Cortex of kidney (tissue), 1 donor: ENCODE measurements at places on chromosomes 3 and 15.

DNA sequence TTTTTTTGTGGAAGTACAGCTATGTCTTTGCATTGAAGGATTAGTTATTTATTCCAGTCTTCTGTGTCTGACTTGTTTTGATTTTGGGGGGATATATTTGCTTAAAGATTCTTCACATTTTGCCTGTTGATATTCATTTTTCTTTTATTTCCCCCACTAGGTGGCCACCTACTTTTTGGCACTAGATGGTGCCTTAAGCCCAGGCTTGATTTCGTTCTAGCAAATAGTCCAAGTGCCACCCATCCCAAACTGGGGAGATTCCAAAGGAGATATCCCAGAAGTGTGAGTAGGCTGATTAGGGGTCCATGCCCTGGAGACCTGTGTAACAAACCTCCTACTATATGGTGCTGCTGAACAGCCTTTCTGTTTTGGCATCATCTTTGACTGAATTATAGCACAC is 80.0 kb upstream of the SPATA16 start:
- no peak for DNase-seq

- no peak for DNase-seq
Observed at GRCh38 chr3:99970198-99970597, 144.1 kb downstream of the FILIP1L start.

DNA sequence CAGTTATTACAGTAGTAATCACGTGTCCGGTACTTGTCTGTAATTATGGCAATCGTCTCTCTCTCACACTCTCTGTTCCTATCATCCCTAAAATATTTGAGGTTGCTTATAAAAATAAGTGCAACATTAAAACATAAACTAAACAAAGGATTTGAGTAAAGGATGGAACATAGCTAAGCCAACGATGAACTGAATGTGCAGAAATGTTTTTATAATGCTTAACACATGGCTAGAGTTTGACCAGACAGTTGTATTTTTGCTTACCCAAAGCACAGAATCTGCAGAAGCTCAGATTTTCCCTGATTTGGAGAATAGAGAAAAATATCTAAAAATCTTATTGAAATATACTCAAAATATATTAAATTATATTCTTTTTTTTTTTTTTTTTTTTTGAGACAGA is 1030.9 kb downstream of the NAALADL2 start:
- DNase-seq: no peak

- DNase-seq: no peak
Observed at GRCh38 chr3:13364602-13365271, 55.4 kb downstream of the NUP210 start.

DNA sequence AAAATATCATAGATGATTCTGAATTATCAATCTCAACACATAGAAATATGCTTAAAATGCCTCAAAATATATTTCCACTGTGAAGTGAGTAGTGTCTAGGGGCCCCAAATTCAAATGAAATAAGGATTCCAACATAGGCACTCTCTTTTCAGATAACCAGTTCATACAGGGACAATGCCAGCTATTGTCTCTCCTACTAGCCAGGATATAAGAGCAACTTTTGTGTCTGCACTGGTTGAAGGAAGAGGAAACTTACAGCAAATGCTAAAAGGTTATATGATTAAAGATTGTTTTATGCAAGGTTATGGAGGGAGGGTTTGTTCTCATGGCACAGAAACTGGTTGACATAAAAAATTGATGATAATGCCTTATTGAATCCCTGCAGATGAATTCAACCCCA is 579.4 kb upstream of the ALCAM start:
- no peak for DNase-seq

- no peak for DNase-seq
Observed at GRCh38 chr3:57512166-57512565, 32.0 kb downstream of the DNAH12 start.

DNA sequence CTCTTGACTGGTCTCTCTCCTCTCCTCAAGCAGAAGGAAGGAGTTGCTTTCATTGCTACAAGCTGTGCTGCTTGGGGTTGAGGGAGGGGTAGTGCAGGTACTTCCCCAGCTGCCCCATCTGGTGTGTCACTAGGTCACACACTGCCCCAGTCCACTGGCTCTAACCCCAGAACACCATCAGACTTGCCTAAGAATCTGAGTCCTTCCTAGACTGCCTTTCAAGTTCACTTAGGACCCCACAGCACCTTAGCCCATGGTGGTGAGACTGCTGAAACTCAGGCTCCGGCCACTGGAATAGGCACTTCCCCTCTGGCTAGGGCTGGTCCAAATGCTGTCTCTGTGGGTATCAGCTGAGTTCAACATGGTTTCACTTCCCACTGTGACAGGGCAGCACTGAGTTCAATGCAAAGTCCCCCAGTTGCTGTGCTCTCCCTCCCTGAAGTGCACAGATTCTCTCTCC is 279.7 kb upstream of the GOLGA6L4 start:
- no peak for DNase-seq

- DNase-seq: no peak
Observed at GRCh38 chr3:95184038-95184437, 1121.2 kb downstream of the NSUN3 start.

GRCh38 chr3:37904601-37905000 is 42.9 kb downstream of the CTDSPL start:
- DNase-seq: no peak

DNA sequence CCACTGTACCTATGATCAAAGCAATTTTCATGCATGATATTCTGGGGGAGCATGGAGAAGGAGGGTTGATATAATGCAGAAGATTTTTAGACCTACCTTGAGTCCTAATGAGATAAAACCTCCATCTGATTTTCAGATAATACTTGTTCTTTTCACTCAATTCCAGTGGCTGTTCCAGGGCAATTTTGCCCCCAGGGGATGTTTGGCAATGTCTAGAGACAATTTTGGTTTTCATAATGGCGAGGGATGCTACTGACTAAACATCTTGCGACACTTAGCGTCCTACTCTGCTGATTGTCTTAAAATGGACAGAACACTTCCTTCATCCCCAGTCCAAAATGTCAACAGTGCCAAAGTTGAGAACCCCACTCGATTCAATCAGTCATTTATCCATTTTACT is 26.6 kb downstream of the AGBL1 start:
- no peak for DNase-seq

DNA sequence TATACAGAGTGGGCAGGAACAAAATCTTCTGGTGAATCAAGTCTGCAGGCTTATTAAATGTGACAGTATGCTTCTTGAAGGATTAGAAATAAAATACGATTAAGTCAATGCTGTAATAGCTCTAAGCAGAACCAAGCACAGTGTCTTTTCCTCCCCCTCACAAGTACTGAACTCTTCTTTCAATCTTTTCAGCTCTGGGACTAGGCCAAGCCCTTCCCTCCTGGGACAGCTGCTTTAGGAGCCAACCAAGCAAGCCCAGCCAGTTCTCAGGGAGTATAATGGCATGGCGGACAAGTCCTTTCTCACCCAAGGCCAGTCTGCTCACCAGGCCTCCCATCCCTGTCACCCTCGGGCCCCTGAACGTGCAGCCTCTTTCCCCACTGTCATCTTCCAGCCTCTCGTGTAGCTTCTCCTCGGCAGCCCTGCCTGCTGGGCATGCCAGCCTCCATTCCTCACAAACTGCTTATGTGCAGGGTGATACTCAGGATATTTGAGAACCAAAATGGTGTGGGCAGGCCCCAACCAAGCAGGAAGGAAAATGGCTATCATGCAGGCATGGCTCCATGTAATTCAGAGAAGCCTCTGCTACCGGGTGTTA is 8.4 kb upstream of the PPP1R2 start:
- no peak for DNase-seq

DNA sequence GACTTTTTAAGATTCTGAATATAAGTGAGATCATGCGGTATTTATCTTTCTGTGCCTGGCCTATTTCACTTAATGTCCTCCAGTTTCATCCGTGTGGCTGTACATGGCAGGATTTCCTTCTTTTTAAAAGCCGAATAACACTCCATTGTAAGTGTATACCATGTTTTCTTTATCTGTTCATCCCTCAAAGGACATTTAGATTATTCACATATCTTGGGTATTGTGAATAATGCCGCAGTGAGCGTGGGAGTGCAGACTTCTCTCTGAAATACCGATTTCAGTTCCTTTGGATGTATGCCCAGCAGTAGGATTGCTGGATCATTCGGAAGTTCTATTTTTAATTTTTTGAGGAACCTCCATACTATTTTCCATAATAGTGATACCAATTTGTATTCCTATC is 136.1 kb downstream of the APBA2 start:
- DNase-seq: no peak

- DNase-seq: no peak
Observed at GRCh38 chr15:76772776-76773175, 132.4 kb downstream of the SCAPER start.

DNA sequence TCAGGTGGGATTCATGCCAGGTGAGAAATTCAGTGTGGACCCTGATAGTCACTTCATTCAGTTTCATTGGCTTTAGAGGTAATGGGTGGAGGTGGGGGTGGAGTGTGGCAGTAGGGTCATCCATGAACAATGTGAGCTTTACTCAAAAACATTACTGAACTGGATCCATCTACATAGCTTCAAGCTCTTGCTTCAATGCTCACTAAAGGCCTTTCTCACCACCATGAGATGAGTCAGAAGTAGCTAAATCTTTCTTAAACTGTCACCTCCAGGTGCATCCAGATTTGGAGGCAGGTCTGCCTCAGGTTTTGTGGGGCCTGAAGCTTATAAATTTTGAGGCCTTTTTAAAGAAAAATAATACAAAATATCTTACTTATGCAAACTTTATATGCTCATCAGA is 363.6 kb downstream of the CHST2 start:
- DNase-seq: no peak

GRCh38 chr3:184737641-184738505 is 26.0 kb upstream of the MAGEF1 start:
- no peak for DNase-seq

DNA sequence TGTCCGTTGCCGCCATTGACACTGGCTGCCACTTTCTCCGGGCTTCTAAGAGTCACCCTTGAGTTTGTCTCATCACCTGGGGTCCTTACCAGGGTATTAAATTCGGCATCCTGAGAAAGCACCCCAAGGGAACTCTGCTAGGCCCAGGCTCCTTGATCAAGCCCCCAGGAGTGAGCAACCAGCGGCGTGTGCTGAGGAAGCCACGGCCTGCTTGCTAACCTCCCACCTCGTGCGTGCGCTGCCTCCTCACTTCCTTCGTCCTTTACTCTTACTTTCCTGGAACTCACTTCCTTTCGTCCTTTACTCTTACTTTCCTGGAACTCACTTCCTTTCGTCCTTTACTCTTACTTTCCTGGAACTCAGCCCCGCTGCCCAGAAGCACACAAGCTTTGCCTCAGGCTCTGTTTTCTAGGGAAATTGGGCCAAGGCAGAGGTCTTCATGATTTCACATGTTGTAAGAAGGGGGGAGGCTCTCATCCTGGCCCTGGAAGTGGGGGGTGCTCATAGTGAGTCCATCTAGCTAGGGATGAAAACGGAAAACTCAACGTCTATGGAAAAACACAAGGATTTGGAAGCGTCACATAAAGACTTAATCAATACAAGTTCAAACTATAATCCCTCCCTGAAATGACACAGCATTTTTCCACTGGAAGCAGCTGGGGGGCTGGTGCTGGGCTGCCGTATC is 36.7 kb upstream of the BDH1 start:
- no peak for DNase-seq

DNA sequence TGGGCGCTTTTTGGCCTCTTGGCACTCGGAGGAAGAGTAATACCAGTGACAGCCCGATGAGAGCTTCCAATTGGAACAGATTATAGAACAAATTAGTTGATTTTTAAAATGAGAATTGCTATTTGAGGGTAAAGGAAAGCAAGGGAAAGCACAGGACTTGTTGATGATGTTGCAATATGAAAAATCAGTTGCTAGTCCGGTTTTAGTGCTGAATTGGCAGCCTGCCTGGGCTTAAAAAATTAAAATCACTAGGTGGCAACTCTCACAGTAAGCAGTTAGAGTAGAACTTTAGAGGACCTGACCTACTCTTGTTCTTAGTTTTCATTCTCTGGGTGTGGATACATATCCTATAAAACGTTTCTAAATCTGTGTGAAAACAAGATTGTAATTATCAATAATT is 2.1 kb upstream of the SCAANT1 start:
- no peak for DNase-seq

DNA sequence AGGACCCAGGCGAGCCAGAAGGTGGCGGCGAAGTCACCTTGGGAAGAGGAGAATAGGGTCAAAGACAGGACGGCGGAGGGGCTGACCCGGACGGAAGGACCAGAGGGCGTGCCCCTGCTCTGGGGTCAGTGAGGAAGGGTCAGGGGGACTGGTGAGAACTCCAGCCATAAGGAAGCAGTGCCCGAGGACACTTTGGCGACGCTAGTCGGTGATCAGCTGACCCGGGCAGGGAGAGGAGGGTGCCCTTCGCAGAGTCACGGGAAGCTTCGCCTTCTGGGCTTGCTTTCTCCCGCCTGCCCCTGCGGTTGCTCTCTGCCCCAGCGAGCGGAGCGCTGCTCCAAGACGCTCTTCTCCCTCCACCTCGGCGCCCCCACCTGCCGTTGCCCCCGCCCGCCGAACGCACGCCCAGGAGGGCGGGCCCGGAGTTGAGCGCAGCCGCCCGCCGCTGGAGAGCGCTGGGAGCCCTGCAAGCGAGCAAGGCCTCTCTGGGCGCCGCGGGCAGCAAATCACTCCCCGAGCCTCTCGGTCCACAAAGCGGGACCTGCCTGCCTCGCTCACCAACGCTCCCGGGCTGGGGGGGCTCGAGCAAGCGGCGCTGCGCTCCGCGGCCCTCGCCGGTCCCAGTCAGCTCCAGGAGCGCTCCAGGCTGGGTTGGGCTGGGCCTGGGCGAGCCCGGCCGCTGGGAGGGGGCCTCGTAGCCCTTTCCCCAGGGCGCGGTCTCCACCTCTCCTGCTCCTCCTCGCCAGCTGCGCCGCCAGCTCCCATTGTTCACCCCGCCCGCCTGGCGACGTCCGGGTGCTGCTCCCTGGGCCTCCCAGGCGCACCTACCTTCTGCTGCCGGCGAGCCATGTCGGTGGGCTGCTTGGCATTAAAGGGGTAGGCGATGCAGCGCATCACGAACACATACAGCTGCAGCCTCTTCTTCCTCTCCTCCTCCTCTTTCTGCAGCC is 1.2 kb downstream of the CADPS start:
- DNase-seq: no peak

DNA sequence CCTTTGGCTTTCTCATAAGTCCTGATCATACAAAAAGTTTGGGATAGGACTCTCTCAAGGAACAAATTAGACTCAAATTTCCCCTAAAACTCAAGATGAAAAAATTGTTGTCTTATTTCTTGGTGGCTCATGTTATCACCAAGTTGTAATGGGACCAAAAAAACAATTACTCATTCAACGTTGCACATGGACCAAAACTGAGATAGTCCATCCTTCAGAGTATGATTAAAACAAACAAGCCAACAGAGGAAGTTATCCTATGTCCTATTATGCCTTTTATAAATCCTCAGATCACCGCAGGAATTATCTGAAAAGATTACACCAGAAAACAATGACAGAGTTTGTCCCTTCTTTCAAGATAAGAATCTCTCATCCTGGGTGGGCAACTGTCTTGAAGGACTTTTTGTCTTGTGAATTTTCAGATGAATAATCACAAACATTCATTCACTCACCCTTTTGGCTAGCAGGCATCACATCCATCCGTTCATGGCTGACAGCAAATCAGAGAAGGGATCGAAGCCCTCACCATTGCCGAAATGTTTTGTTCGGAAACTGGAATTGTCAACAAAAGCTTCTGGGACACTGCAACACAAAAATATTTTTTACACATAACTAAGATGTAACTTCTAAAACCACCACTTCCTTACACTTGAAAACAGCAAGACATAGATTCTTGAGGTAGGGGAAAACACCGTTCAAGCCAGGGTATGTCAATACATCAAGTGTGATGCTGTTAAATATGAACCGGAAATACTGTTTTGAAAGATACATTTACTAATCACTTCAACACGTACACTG is 90.4 kb downstream of the FOXP1 start:
- no peak for DNase-seq
